ENCODE measurements at places on chromosomes 5 and 9.

GRCh38 chr9:89806371-89807100 lies 201.7 kb downstream of the GADD45G start:
- DNase-seq = no peak

DNA sequence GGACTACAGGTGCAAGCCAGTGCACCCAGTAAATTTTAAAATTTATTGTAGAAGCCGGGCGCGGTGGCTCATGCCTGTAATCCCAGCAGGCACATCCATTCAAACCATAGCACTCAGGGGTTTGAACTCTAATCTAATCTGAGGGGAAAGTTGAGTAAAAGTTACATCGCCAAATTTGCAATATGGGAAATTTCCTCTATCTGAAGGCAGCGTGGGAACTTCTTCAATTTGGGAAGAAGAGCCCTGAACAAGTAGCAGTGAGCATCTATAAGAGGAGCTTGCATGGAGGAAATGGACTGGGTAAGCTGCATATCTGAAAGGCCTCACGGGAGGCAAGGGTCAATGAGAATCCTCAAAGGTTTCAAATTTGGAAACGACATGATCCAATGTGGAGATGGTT lies 2.7 kb upstream of the DNAJC25 start:
- no peak for DNase-seq

DNA sequence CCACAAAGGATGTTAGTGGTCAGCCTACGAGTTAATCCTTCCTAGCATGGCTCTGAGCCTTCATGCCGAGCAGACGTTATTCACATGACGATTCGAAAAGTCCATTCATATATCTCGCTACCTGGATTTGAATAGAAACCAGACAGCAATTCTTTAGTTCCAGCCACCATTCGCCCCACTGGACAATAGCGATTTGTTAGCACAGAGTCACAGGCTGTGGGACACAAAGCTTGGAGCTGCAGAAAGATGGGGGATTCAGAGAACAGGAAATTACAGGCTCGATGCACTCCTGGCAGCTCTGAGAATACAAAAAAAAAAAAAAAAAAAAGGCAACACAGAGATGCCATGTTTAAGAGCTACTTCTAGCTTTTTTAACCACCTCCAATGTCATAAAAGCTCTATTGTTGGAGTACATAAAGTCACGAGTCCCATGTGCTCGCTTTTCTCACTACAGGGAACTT lies 110.7 kb downstream of the NR6A1 start:
- DNase-seq = no peak

GRCh38 chr5:114250536-114250935 lies 111.3 kb upstream of the KCNN2 start:
- DNase-seq = no peak

- DNase-seq = no peak
Observed at GRCh38 chr5:13649656-13650055, 294.8 kb downstream of the DNAH5 start.

DNA sequence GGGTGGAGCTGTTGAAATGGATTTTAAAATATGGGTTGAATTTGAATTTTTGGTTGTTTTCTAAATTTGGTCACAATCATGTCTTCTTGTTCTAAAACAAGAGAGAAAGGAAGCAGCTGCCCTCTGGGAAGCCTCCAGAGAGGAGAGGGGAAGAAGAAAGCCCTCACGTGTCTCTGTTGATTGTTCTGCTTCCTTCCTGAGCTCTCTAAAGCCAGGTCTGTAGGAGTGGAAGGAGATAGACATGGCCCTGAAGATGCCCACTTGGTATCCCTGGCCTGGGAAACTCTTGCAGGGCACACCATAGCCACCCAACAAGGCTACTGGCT lies 59.6 kb downstream of the GALNT12 start:
- no peak for DNase-seq
